ENCODE measurements at places on chromosomes 11 and 22. TPM values are rescaled to one million over a fixed set of nuclear protein-coding genes. Genes with fewer than 3 reads are reported as not detected.

- DNase-seq, result peak; percentile 29
Observed at GRCh38 chr22:46537225-46537945, at the start of gene CELSR1. CELSR1 (minus strand) TSS chr22:46537620; CDS start chr22:46537170, 450 bp downstream.

DNA sequence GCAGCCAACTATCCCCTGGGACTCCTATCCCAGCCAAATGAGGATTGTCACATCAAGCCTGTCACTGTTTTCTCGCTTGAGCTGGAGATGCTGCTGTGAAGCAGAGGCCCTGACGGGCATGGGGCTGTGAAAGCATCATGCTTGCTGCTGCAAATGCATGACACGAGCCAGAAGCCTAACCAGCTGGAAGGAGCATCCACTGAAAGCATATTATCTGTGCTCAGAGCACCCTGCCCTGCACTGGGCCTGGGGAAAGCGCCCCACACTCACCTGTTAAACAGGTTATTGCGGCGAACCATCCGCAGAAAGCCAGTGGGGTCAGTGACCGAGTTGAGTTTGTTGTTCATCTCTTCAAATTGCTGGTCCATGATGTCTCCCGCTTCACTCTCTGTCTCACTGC lies 110.9 kb upstream of the PITPNB start:
- no peak for DNase-seq

Gene NFAM1
- total RNA-seq, result 0.07 TPM

DNA sequence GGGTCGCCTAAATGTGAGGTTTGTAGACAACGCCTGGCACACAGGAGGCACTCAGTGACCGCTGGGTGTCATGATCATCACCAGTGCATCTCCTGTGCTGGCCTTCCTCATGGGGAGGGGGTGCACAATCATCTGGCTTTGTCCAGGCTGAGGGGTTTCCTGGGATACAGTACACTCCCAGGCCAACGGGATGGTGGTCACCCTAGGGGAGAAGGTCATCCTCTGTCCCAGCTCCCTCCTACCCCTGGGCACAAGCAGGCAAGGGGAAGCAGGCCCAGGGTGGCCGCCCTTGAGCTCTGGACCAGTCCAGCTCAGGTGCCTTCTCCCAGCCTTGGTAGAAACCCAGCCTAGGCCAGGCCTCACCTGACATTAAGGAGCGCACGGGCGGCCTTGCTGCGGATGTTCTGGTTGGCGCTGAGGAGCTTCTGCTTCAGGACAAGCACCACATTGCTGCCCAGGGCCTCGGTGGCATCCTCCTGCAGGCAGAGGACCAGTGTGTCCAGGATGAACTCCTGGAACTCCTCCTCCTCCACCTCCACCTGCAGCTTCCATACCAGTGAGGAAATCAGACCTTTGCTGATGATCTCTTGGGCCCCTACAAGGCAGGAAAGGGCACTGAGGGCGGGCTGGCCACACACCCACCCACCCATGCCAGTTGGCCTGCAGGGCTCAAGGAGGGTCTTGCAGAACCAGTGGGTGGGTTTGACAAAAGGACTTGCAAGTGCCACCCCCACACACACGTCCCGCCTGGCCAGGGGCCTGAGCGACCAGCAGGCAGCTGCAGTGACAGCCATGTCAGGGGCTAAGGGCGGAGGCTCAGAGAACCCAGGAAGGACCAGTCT lies 6.6 kb upstream of the GNAZ start:
- DNase-seq, result no peak

Gene HORMAD2
- total RNA-seq, result not detected

- DNase-seq, result no peak
Observed at GRCh38 chr11:109304159-109304558, 117.8 kb upstream of the C11orf87 start.

- DNase-seq, result no peak
Observed at GRCh38 chr11:46712874-46713576, 6.0 kb upstream of the F2 start.

DNA sequence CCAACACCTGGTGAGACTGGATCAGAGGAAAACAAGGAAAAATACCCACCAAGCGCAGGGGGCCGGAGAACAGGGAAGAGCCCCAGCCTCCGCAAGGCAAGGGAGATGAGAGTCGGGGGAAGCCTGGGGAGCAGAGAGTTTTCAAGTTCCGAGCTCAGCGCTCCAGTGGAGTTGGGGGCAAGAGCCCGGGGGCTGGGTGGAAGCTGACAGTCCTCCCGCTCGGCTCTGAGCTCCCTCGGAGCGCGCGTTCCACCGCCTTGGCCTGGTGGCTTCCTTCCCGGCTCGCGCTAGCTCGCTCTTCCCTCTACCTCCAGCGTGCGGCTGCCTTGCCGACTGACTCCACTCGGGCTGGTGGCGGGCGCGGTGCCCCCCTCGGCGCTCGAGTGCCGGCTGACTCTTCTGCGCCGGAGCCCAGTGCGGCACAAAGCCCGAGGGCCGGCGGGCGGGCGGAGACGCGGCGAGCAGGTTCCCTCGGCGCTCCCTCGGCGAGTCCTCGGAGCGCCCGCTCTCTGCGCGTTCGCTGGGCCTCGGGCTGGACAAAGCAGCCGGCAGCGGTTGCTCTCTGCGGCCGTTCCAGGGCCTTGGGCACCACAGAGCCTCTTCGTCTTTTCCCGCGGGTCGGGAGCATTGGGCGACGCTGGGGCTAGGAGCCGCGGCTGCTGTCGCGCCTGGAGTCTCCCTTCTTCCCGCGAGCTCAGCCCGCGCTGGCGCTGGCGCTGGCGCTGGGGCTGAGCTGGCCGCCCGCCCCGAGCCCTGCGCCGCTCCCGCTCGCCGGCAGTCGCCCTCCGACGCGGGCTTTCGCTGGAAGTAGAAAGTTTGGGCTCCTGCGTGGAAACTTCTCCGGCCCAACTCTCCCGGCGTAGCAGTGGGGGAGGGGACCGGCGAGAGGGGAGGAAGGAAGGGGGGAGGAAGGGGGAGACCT lies 1.0 kb downstream of the PAX6 start:
- DNase-seq, result peak; percentile 33

GRCh38 chr22:36900880-36901279 lies 12.5 kb upstream of the CSF2RB start:
- no peak for DNase-seq

GRCh38 chr11:125070699-125071254 lies 7.7 kb downstream of the SLC37A2 start:
- DNase-seq, result no peak

DNA sequence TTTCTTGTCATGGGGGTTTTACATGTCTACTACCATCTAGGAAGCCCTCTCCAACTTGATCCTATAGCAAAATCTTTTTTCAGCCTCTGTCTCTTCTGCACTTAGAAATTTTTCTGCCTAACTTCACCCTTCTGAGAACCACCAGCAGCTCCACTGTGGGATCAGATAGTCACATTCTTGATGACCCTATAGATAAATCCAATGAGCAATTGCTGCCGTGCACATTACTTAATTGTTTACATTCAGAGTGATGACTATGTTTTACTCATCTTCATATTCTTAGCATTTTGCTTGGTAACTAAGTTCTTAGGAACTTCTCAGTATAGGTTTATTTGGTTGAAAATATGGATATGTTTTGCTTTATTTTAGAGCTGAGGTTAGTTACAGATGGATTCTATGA lies 12.4 kb upstream of the ETS1 start:
- no peak for DNase-seq

DNA sequence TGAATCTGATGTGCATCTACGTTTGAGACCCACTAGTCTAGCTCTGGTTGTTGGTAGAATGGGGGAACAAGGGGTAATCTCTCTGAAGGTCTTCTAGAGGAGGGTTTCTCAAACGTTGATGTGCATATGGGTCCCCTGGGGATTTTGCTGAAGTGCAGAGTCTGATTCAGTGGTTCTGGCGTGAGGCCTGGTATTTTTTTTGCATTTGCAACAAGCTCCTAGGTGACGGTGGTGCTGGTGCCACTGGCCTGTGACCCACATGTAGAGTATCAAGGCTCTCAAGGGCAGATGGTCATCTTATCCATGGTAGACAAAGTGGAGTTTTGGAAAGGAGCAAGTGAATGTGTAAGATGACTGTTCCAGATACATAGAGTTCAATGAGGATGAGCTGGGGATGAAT lies 97.1 kb downstream of the CEP164 start:
- no peak for DNase-seq

GRCh38 chr11:64568041-64568571 lies 22.9 kb upstream of the SLC22A12 start:
- DNase-seq, result no peak

- peak; percentile 33 for DNase-seq
Observed at GRCh38 chr11:117232911-117233409, 489 bp downstream of the RNF214 start.

- no peak for DNase-seq
Observed at GRCh38 chr22:41863472-41863871, 30.6 kb downstream of the SREBF2 start.

- no peak for DNase-seq
Observed at GRCh38 chr11:15793043-15793996, 563.0 kb downstream of the SOX6 start.

- DNase-seq, result no peak
Observed at GRCh38 chr11:130094614-130095013, 24.9 kb downstream of the APLP2 start.

GRCh38 chr22:37804352-37804880 lies 3.3 kb upstream of the GCAT start:
- no peak for DNase-seq

GRCh38 chr11:115873813-115874212 lies 369.6 kb upstream of the CADM1 start:
- DNase-seq, result no peak

- no peak for DNase-seq
Observed at GRCh38 chr11:44628730-44629700, 63.6 kb downstream of the CD82 start.

DNA sequence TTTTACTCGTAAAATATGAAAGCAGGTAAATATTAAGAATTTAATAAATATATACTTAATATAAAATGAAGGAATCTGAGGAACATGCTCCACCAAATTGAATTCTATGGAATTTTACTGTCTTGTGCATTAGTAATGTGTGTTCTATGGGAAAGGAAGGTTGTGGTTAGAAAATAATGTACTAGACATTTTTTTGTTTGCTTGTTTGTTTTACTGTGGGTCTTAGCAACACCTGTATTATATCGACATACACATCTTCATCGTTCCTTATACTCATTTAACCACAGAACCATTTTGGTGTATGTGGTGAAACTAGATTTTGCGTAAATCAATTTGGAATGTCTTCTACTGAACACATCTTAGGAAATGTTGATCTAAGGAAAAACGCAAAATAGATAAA lies 114.1 kb upstream of the MTMR2 start:
- DNase-seq, result no peak
